ENCODE measurements at places on chromosomes 4 and X.

- DNase-seq = no peak
Observed at GRCh38 chrX:13638021-13638420, 14.9 kb upstream of the TCEANC start.

GRCh38 chr4:115906428-115906827 lies 793.0 kb upstream of the NDST4 start:
- DNase-seq = no peak

DNA sequence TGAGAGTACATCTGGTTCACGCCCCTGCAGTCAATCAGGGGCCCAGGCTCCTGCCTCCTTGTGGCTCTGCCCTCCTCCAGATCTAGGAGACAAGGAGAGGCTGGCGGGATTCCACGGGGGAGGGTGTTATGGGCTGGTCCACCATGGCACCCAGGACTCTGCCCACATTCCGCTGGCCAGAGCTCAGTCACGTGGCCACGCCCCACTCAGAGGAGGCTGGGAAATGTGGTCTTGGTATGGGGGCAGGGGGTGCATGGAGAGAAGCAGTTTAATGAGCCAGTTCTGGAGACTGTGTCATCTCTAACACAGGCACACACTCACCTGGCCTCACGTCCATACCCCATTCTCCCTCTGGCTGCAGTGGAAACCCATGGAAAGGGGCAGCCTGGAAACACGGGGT lies 31.5 kb upstream of the PSAPL1 start:
- no peak for DNase-seq

GRCh38 chr4:58564695-58565475 lies 1454.7 kb upstream of the IGFBP7 start:
- no peak for DNase-seq

DNA sequence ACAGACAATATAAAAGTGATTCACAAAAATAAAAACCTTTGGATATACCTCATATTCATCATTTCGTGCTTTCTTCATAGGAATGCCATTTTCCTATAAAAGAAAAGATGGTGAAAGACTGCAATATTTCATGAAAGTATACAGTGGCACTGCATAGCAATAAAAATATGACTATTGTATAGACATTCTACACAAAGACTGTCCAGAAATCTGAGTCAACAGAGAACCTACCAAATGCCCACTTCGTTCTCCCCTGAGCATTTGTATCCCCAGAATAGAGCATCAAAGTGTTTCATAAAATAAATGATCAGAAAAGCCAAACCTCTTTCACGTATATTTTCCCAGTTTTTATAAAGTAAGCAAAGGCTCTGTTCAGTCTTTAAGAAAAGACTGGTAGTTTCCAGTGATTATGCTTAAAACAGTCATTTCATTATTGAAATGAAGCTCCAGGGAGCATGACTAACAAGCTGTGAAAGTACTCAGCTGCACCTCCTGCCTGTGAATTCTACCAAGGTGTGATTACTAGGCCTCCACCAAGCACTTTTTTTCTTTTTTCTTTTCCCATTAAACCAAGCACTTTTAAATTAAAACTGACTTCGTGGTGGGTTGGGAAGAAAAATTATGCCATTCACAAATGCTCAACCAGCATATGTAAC lies 20.2 kb downstream of the PPA2 start:
- no peak for DNase-seq

- no peak for DNase-seq
Observed at GRCh38 chr4:73447671-73448070, 11.7 kb downstream of the AFP start.

- DNase-seq = no peak
Observed at GRCh38 chr4:112898357-112899141, 150.9 kb upstream of the ANK2 start.

DNA sequence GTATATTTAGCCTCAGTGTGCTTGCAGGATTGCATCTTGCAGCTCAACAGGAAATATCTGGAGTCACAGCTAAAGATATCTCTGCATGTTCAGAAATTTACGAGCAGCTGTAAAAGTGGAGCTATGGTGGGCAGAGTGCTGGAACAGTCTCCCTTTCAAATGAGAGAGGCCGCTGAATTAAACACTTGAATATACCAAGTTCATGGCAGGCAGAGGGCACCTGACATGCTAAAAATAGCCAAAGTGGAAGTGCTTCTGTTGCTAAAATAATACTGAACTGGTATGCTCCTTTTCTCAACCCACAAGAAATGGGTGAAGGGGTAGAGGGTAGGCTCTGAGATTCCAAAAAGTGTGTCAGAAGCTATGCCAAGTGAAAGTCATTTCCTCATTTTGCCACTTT lies 98.1 kb downstream of the MGST2 start:
- no peak for DNase-seq

- no peak for DNase-seq
Observed at GRCh38 chr4:53023677-53024299, 161.7 kb downstream of the RASL11B start.

GRCh38 chrX:47586043-47586787 lies 4.0 kb downstream of the TIMP1 start:
- no peak for DNase-seq

GRCh38 chrX:102727761-102728160 lies 7.2 kb downstream of the GPRASP3 start:
- DNase-seq = no peak

DNA sequence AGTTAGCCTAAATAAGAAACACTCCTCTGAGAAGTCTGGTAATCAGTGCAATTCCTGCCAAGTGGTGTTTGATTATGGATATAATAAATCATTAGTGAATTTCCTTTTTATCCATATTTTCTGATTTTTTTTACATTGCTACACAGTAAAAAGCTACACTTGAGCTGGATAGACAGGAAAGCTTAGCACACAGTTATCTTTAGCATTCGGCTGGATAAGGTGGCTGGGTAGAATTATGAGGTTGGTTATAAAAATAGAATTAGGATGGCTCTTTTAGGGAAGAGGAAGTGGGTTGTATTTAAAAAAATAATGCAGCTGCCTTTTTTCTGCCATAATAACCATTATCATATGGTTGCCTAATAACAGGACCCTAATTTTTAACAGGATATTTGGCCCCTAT lies 460.6 kb downstream of the NAF1 start:
- no peak for DNase-seq

- DNase-seq = no peak
Observed at GRCh38 chr4:4776335-4776734, 83.1 kb upstream of the MSX1 start.

GRCh38 chr4:77120886-77121508 lies 36.0 kb upstream of the CCNG2 start:
- no peak for DNase-seq

GRCh38 chr4:95506264-95506663 lies 42.5 kb downstream of the UNC5C start:
- DNase-seq = no peak

- DNase-seq = no peak
Observed at GRCh38 chr4:112075129-112075753, 70.0 kb upstream of the FAM241A start.

GRCh38 chr4:95606739-95607138 lies 58.0 kb upstream of the UNC5C start:
- no peak for DNase-seq

DNA sequence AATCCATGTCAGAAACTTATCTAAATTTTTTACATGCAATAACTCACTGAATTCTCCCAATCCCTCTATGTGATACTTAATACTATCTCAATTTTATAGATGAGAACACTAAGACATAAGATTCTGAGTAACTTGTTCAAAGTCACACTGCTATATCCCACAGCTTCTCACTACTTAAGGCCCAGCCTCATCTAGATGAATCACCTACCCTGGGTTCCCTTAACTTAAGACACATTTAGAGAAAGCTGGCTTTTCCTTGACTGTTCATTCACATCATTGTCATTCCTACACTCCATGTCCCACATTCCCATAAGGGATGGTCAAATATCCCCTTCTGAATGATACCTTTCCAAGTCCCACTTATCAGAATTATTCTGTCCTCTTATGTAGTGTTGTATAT lies 21.0 kb downstream of the TNIP3 start:
- no peak for DNase-seq

DNA sequence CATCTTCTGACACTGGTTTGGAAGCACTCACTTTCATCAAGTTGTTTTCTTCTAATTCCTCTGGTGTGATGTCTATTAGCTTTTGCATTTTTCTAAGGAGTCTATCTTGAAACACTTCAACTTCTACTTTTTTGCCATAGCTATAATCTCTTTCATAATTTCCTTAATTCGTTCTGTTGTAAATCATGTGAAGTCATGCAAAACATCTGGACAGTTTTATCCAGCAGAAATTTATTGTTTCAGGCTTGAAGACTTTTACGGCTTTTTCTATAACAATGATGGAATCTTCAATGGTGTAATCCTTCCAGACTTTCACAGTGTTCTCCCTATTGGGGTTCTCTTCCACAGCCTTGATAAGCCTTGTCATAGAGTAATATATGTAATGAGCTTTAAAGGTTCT lies 74.9 kb upstream of the PABPC4L start:
- DNase-seq = no peak

DNA sequence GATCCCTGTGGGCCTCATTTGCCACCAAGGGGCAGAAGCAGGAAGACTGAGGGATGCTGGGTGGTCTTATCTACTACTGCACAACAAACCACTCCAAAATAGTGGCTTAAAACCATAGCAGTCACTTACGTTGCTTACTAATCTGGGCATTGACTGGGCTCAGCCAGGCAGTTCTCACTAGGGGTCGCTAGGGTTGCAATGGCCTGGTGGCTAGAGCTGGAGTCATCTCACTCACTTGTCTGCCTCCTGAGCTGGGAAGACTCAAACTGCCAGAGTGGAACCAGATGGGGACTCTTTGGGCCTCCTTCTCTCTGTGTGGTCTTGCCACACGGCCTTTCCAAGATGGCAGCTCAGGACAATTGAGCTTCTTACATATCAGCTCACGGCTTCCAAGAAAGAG lies 216.3 kb upstream of the BCOR start:
- DNase-seq = no peak

DNA sequence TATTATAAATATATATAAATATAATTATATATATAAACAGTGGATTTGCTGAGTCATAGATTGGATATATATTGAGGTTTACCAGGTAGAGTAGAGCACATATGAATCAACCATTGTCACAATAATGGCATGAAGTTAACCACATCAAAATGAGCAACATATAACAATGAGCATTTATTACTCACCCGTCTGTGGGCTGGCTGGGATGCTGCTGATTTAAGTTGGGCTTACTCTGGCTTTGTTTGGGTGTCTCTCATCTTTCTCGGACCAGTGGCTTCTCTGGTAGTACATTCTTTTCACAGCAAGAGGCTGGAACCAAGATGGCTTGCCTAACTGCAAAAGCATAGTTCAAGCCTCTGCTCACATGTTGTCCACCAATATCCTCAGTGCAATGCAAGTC lies 111.7 kb upstream of the TAPT1 start:
- DNase-seq = no peak

- DNase-seq = no peak
Observed at GRCh38 chr4:12884846-12885796, 599.0 kb downstream of the RAB28 start.

DNA sequence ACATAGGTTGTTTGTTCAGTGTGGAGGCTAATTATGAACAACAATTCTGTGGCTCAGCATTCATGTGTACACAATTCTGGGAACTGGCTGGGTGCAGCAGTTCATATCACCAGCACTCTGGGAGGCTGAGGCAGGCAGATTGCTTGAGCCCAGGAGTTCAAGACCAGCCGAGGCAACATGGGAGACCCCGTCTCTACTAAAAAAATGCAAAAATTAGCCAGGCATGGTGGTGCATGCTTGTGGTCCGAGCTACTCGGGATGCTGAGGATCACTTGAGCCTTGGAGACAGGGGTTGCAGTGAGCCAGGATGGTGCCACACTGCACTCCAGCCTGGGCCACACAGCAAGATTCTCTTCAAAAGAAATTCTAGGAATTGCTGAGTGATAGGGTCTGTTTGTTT lies 4.5 kb upstream of the PPP2R2C start:
- DNase-seq = no peak

- DNase-seq = no peak
Observed at GRCh38 chr4:156558373-156559025, 413.1 kb downstream of the PDGFC start.

GRCh38 chr4:77194366-77194765 lies 37.4 kb downstream of the CCNG2 start:
- DNase-seq = no peak

- no peak for DNase-seq
Observed at GRCh38 chr4:2652415-2653160, 103.5 kb downstream of the TNIP2 start.

- no peak for DNase-seq
Observed at GRCh38 chrX:20322887-20323286, 56.2 kb upstream of the RPS6KA3 start.

DNA sequence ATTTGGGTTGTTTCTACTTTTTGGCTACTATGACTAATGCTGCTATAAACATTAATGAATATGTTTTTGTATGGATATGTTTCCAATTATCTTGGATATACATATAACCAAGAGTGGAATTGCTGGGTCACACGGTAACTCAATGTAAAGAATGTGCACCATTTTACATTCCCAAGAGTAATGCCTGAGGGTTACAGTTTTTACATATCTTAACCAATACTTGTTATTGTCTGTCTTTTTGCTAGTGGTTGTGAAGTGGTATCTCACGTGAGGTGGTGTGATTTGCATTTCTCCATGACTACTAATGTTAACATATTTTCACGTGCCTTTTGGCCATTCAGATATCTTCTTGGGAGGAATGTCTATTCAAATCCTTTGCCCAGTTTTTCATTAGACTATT lies 200.3 kb upstream of the MAB21L2 start:
- DNase-seq = no peak

DNA sequence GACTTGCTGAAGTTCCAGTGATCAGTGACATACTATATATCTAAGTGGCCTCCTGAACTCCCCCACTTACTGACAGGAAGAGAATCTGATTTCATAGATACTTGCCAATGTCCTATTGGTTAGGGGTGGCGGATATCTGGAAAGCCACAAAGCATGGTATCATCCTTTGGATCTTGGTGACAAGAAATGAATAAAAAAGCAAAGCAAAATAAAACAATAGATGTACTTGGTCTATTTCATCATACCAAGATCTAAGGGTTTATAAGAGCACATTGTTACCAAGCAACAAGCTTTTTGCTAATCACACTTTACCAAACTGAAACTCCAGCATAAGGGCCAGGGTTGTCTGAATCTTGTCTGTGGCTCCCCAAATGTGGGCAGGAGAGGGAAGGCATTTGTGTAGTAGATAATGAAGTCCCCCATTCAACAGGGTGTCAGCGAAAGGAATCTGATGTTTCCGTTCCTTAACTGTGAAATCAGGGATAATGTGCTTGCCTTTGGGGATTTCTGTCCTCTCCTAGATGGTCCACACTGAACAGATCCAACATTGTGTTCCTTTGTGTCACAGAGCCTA lies 125.0 kb upstream of the SMIM10 start:
- DNase-seq = no peak

GRCh38 chr4:122555216-122555615 lies 65.7 kb downstream of the IL21 start:
- no peak for DNase-seq

- DNase-seq = no peak
Observed at GRCh38 chrX:130173190-130173895, 1.6 kb downstream of the RAB33A start.

DNA sequence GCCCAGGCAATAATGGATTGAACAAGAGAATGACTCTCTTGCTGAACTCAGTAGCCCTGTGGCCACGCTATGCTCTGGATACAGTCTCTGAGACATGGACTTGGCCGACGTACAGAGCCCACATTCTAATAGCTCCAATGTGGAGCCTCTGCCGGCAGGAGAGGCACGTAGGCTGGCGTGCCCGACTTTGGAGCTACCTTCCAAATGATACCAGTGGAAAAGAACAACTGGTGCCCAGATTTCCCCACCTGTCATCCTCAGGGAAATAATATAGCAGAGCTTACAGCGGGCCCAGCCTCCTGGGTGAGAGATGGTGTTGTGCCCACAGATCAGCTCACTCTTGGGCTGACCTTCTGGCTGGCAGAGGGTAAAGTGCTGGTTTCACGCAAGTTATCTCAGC lies 10.6 kb downstream of the NDP start:
- DNase-seq = no peak
